Stimulated activated CD4-positive, alpha-beta T cell treated with anti-CD3 and anti-CD28 coated beads, Interleukin-2, amount 100 ng/mL, for 48 hours (primary cell): ENCODE measurements at places on chromosomes 13 and 19.

DNA sequence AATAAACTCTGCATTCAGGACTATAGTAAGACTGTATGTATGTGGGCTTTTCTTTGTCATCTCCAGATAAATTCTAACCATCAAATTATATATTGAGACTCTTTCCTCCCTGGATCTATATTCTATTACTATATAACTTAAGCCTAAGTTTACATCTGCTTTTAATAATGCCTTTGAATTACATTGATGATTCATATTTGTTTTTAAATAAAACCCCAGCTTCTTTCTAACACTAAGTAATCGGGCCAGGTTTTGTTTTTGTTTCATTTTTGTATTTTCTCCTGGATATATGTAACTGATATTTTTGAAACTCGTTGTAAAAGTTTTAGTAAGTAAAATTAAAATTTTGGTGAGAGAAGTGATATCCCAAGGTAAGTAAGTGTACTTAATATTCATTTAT, 1599.1 kb downstream of the PCDH9 start:
- DNase-seq: no peak

- no peak for DNase-seq
These were observed 4.0 kb downstream of the MAG start for GRCh38 chr19:35295792-35296462.

GRCh38 chr13:27679896-27680295, 58.2 kb downstream of the POLR1D start:
- no peak for DNase-seq

DNA sequence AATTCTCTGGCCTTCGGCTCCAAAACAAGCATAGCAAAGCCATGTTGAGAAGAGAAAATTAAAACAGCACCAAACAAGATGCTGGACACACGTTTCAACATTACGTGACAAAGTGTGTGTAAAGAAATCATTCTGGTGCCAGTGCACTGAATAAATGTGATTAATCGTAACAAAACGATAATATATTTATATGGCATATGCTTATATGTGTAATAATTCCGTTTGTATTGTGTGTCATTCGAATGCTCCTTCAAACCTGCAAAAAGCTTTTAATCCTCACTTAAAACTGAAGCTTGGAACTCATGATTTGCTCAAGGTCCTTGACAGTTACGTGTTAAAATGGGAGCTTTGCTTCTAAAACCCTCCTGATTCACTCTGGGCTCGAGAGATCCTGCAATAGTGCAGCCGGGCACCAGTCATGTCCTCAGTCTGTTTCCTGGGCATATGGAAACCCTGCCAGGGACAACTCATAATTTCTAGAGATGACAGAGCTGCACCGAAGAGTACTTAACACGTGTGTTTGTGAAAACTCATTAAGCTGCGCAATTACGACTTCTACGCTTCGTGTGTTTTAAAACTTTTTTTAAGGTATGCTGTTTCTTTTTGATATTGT, 731 bp upstream of the AKAP8L start:
- DNase-seq: no peak

GRCh38 chr13:110123041-110123809, 183.7 kb downstream of the COL4A1 start:
- DNase-seq: no peak

DNA sequence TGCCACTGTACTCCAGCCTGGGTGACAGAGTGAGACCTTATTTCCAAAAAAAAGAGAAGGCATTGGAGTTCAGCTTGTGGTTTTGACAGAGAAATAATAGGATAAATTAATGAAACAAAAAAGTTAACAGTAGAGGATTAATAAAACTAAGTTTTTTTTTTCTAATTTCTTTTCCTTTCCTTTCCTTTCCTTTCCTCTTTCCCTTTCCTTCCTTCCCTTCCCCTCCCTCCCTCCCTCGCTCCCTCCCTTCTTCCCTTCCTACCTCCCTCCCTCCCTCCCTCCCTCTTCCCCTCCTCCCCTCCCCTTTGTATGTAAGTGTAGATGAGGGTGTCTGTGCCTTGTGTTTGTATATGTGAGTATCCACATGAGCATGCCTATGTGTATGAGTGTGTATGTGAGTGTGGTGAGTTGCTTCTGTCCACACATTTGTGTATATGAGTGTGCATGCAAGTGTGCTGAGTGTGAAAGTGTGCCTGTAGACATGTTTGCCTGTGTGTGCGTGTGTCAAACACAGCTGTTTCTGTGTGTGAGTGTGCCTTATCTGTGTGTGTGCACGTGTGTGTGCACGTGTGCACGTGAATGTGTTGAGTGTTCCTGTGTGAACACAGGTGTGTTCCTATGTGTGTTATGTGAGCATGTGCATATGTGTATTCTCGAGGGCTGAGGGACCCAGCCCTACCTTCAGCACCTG, 12.5 kb upstream of the MZF1 start:
- DNase-seq: no peak

GRCh38 chr19:49180659-49181058, 23.1 kb downstream of the TRPM4 start:
- DNase-seq: no peak

GRCh38 chr13:28002886-28003698, 14.6 kb upstream of the URAD start:
- no peak for DNase-seq

DNA sequence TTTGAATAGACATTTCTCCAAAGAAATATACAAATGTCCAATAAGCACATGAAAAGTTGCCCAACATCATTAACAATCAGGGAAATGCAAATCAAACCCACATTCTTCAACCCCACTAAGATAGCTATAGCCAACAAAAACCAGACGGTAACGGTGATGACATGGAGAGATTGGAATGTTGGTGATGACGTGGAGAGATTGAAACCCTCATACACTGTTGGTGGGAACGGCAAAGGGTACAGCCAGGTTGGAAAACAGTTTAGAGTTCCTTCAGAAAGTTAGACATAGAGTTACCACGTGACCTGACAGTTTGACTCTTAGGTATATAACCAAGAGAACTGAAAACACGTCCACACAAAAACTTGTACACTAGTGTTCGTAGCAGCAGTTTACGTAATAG, 48.1 kb downstream of the TNFRSF19 start:
- DNase-seq: no peak

DNA sequence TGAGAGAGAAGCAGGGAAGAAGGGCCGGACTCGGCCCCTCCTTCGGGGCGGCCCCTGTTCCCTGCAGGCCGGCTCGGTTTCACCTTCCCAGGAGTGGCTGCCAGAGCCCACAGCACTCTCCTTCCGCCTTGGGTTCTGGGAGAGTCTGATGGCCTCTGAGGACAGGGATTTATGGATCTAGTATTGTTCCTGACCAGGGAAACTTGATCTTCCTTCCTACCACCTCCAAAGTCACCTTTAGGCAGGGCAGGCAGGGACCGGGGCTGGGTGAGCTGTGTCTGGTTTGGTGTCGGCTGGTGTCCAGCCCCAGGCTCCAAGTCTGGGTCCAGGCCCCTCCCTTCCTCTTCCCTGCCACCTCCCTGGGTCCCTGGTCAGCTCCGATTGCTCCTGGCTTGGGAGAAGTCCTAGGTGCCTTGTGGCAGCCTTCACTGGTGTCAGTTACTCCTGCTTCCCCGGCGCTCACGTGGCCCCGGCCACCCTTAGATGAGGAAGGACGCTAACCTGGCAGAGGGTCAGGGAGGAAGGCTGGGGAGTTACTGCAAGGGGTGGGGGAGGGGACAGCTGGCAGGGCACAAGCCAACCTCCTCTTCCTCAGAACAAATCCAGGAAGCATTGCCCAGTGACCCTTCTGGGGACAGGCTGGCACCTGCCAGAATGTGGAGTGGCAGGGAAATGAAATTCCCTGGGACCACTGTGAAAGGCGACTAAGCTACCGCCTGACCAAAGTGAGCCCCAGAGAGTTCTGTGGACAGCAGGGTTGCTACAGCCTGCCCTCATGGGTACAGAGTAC, 18.8 kb downstream of the RFX1 start:
- DNase-seq: no peak

- no peak for DNase-seq
These were observed 19.4 kb downstream of the EPS15L1 start for GRCh38 chr19:16452325-16452724.

GRCh38 chr13:36370108-36370429, 23.9 kb upstream of the SPART start:
- DNase-seq: no peak

GRCh38 chr13:43558939-43559338, 227.8 kb downstream of the ENOX1 start:
- DNase-seq: no peak
